Lung (tissue), 17 donors: ENCODE measurements at places on chromosomes 11 and 22.
A peak's percentile ranks its signal among the peaks of the same experiment; 100 is the strongest.

- no peak for DNase-seq
Observed at GRCh38 chr22:17732251-17732854, 41.9 kb downstream of the BID start.

DNA sequence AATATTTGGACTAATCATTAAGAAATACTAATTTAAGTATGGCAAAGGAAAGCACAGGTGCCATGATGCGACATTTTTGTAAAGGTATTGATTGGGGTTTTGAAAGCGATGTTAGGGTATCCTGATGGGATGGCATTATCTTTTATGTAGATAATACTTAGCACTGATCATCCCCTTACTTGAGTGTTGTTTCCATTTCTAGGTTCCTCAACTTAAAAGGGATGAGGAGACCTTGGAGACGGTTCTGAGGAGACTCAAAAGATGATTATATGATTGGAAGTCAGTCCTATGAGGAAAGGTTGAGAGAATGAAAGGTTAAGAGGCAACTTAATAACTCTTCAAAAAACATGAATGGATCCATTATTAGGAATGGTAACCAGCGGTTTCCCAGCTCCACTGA lies 11.1 kb downstream of the KMT2A start:
- no peak for DNase-seq

DNA sequence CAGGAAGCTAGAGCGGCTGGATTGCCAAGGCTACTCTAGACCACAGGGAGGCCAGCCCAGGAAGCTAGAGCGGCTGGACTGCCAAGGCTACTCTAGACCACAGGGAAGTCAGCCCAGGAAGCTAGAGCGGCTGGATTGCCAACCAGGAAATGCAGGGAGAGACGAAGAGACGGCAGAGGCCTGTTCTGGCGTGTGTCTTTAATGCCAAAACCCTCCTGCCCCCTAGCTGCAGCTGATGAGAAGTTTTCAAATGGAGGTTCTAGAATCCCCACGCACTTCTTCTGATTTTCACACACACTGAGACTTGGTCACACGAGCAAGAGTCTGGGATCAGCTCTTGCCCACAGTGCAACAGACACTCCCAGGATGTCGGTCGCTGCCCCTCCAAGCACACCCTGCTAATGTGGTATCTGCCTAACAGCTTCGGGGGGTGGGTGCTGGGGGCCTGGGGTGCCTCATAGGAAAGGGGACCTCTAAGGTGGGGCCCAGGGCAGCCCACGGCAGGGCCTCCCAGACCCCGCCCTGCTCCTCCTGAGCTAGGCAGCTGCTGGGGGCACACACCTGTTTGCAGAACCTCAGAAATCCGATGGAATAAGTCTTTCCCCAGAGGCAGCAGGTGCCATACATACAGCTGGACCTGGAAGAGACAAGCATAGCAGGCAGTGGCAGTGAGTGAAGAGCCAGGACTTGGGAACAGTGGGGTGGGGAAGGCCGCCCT lies 28.5 kb downstream of the MAFF start:
- DNase-seq = peak; percentile 68

GRCh38 chr22:46969491-46969890 lies 207.0 kb downstream of the TBC1D22A start:
- no peak for DNase-seq

DNA sequence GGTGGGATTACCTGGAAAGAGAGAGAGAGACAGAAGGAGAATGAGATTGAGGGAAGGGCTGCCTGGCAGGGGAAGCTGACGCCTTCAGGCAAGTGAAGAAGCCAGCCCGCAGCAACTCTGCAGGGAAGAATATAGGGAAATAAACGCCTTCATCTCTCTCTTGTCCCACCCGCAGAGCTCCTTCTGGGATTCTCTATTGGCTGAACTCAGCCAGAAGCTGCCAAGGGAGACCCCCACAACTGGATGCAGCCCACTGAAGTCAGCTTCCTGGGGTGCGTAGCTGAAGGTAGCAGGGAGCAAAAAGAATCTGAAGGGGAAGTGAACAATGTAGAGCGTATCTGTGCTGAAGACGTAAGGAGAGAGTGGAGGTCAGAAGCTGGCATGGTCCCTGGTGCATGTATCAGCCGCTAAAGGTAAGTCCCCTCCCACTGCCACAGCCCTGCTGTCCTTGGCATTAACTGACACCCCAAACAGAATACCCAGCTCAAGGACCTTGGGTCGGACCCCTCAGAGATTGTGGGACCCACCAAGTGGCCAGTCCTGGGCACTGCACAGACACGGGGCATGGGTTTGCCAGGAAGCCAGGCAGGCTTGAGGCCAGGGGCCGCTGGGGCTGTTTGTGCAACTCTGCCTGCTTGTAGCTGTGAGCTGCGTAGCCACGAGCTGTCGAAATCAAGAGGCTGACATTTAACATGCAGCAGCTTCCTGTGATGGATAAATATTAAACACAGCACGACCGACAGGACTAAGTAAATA lies 469.9 kb downstream of the MN1 start:
- peak; percentile 81 for DNase-seq

DNA sequence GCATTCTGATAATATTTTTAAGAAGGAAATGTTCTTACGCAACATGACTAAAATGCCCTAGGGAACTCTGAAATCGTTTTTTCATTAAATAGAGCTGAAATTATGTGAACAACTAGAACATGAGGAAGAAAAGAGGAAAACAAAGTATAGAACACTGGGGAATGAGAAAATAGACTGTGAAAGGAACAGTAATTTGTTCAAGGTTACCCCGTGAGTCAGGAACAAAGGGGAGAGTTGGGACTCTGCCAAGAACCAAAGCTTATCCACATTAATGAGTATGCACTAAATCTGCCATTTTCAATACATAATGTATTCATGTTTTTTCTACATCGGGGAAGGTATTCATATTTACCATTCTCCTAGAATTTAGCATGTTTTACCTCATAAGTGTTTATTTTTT lies 961.8 kb upstream of the CCDC90B start:
- no peak for DNase-seq

GRCh38 chr22:35460688-35461087 lies 60.7 kb downstream of the MCM5 start:
- DNase-seq = no peak

- DNase-seq = no peak
Observed at GRCh38 chr11:67600324-67601029, 6.3 kb upstream of the NDUFV1 start.

DNA sequence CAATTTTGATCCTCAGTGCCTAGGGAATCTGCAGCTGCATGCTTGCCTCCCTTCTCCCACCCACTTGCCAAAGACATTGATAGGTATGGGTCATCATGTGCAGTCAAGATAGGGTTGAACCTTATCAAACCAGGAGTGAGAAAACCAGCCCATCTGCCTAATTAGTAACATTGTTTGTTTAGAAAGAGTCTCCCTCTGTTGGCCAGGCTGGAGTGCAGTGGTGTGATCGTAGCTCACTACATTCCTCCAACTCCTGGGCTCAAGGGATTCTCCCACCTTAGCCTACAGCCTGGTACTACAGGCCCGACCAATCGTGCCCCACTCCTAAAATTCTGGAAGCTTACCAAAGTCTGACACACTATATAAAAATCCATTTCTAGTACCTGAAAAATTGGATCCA lies 4.6 kb downstream of the C11orf71 start:
- DNase-seq = no peak

DNA sequence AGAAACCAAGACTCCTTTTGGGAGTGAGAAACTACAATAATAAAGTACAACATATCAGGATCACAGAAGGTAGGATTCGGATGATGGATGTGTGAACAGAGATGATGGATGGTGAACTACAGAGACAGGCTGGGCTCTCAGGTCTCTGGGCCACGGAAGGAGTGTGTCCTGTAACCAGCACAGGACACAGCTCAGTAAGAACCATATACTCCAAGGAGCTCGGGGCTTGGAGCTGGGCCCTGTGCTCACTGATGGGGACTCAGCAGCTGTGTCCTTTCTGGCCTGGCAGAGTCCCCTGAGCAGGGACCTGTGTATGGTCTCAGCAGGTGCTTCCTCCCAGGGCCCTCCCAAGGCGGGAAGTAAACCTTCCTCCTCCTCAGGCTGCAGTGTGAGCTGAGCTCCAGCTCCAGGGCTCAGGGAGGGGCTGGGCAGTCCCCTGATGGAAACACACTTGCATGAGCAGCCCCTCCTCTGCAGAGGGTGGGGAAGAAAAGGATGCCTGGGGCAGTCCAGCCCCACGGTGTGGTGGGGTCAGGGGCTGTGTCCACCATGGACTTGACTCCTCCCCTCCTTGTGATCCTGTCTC lies 39.8 kb upstream of the TOP3B start:
- DNase-seq = no peak

- DNase-seq = peak; percentile 37
Observed at GRCh38 chr11:110621826-110622225, 90.4 kb downstream of the ARHGAP20 start.

- peak; percentile 81 for DNase-seq
Observed at GRCh38 chr11:94938095-94939055, 35.0 kb downstream of the CWC15 start.

DNA sequence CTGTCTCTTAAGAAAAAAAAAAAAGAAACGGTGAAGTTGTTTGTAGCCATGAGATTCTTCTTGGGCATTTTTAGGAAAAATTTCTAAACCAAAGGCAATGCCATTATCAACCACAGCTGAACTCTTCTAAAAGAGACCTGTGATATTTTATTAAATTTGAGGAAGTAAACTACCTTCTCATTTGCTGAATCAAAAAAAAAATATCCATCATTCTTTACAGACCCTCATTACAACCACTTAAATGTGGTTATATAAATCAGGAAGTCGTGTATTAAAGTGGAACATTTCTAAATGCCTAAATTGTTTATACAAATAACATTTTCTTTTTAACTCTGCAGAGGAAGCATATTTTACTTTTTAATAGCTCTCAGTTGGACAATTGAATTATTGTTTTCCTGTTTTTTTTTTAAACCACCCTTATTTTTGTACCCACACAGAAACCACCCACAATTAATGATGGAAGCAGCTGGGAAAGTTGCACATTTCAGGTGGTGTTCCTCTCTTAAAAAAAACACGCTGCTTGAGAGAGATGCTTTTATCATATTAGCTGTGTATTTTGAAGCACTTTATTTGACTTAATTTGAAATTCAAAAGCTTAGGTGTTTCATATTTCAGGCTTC lies 91.2 kb downstream of the ARHGAP42 start:
- no peak for DNase-seq

- no peak for DNase-seq
Observed at GRCh38 chr11:63802637-63803414, 10.4 kb upstream of the SPINDOC start.

GRCh38 chr11:113906038-113906437 lies 1.4 kb downstream of the HTR3B start:
- no peak for DNase-seq

- no peak for DNase-seq
Observed at GRCh38 chr11:117953024-117953671, 23.9 kb upstream of the TMPRSS13 start.

DNA sequence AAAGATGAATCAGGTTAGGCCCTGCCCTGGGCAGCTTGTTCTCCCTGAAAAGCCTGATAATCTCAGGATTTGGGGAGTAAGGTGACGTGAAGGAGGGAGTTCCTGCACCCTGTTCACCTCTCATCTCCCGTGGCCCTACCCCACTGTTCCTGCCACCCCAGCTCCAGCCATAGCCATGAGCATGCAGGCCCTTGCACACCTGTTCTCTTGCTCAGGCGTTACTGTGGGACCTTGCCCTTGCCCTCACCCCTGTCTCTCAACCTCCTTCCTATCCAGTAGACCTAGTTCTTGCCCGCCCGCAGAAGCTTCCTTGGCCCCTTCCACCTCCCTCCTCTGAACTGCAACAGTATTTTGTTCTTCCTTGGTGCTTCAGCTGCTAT lies 15.0 kb downstream of the TSKU start:
- no peak for DNase-seq

DNA sequence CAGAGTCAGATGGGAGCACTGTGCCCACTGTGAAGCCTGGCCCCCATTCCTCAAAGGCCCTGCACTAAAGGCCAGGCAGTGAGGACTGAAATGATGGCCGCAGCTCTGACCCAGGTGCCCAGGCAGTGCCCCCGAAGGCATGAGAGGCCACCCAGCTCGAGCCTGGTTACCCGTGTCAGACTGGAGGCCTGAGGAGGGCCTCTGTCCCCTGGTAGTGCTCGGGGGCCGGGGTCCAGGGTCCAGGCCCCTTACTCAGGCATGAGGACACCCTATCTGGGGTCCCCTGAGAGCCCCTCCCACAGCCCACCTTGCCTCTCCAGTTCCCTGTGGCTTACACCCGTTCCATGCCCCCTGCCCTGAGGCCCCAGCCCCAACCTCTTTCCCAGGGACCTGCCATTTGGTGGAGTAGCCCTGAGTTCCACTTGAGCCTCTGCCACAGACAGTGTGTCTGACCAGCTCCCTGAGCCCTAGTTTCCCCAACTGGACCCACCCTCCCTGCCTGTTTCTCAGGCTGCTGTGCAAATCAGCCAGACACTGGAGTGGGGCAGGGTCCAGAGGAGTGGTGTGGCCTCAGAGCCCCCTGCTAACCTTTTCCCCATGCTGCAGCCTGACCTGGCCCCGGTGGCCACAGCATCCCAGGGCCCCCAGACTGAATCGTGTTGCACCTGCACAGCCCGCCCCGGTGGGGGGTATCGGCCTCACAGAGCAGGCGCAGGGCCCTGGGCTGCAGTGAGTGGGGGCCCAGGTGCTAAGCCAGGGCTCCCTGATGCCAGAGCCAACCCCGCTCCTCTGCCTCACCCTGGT lies 10.8 kb upstream of the ANKRD13D start:
- DNase-seq = no peak

DNA sequence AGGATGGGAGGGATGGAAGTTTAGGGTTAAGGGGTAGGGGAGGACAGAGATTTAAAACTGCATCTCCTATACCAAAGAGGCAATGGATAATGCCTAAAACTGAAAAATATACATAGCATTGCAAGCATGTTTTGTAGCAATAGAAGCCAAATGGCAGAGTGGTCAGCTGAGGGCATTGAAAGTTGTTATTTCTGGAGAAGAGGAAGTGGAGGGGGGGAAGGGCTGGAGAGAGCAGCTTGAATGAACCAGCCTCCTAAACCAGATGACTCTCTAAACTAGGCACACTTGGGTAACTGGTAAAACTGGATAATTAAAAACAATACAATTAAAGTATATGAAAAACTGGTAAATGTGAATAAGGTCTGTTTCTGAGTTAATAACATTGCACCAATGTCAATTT lies 70.3 kb upstream of the TP53I11 start:
- DNase-seq = no peak

- DNase-seq = peak; percentile 98
Observed at GRCh38 chr11:112961146-112961668, at the start of gene NCAM1. NCAM1 (plus strand) TSS chr11:112961420.

- peak; percentile 100 for DNase-seq
Observed at GRCh38 chr11:73760679-73761402, at the start of gene RAB6A. RAB6A (minus strand) TSS chr11:73761074; CDS start chr11:73760635, 439 bp downstream.

GRCh38 chr11:14607713-14608112 lies 35.9 kb upstream of the PDE3B start:
- DNase-seq = no peak

- DNase-seq = no peak
Observed at GRCh38 chr11:45885921-45886721, 670 bp downstream of the MAPK8IP1 start.

- DNase-seq = no peak
Observed at GRCh38 chr22:19400881-19401280, 30.7 kb downstream of the HIRA start.

DNA sequence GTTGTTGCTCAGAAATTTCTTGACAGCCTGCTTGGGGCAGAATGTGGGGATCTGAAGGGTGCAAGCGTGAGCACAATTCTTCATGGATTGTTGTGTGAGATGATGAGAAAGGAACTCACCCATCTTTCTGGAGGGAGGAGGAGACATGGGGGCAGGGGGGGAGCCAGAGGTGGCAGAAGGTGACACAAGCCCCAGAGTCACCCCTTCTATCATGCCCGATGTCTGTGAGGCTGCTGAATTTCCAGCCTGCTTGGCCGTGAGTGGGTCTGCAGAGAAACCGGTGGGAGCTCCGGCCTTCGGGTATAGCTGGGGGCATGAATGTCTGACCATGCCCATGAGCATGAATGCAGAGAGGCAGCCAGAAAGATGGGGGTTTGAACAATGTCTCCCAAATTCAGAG lies 870.7 kb downstream of the TBC1D22A start:
- no peak for DNase-seq
